ENCODE measurements at places on chromosomes 2 and 18.

GRCh38 chr18:26981360-26982082, 116.0 kb upstream of the AQP4 start:
- DNase-seq, result no peak

- no peak for DNase-seq
These were observed 33.5 kb upstream of the NOL4 start for GRCh38 chr18:34258176-34258575.

- no peak for DNase-seq
These were observed 10.6 kb downstream of the MYO1B start for GRCh38 chr2:191255756-191256312.

DNA sequence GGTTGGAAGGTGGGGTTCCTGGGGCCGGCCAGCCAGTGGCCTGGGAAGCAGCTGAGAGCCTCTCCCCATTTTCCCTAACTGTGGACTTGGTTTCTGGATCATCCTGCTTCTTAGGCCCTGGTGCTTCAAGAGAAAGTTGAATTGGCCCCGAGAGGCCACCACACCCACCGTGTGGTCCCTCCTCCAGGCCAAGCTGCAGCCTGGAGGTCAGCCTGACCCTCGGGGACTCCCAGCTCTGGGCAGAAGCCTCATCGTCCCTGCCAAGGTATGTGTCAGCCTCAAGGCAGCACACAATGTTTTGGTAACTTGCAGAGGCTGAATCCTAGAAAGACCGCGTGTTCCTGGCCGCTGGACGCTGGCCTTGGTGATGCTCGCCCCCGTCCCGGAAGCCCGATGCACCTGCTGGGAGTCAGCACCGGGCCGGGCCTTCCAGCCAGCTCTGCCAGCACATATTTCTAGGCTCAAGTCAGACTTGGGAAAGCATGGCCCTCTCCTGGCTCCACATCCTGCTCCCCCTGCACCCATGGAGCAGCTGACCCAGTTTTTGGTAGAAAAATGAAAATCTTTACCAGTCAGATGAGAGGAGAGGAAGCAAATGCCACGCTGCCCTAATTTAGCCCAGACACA, 72.6 kb downstream of the ACTR2 start:
- no peak for DNase-seq

GRCh38 chr18:1663879-1664705, 759.4 kb downstream of the ADCYAP1 start:
- no peak for DNase-seq

DNA sequence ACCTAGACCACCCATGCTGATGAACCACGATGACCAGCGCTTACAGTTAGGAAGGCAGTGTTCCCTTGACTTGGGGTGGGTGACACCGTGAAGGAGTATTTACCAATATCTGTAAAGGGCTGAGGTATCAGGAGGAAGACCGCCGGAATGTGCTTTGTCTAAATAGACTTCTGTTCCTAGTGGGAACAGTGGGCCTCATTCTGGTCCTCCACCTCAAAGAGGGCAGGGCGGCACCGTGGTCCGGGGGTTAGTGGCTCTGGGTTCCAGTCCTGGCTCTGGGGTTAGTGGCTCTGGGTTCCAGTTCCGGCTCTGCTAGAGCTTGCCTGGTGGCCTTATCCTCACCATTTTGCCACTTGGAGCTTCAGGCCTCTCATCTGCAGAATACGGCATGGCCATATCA, 91.6 kb upstream of the SMAD2 start:
- no peak for DNase-seq

- no peak for DNase-seq
These were observed 151.0 kb downstream of the PMAIP1 start for GRCh38 chr18:60050821-60051220.

GRCh38 chr2:232632904-232633412, 446 bp upstream of the EFHD1 start:
- no peak for DNase-seq
